ENCODE measurements at places on chromosomes 11 and 22.

DNA sequence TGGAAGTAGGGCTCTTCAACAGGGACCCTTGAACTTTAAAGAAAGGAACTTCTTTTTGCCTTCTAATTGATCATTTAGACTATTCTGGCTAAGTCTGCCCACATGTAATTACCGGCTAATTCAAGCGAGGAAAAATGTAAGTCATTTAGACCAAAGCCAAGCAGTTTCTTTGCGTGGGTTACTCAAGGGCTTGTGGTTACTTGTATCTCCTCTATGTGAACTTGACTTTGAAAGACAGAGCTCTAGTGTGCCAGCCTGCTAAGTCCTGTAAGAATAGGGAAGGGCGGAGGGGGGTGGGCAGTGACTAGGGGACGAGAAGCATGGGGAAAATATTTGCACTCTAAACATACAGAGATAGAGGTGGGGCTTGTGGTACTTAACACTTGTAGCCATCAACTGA lies 145.2 kb upstream of the TEAD1 start:
- H3K27ac ChIP-seq = no peak overlapping the region
- DNase-seq = no peak
- H3K36me3 ChIP-seq = peaks cover 20% of the 10 kb centered on the region
- H3K4me1 ChIP-seq = no peaks in the 10 kb centered on the region

DNA sequence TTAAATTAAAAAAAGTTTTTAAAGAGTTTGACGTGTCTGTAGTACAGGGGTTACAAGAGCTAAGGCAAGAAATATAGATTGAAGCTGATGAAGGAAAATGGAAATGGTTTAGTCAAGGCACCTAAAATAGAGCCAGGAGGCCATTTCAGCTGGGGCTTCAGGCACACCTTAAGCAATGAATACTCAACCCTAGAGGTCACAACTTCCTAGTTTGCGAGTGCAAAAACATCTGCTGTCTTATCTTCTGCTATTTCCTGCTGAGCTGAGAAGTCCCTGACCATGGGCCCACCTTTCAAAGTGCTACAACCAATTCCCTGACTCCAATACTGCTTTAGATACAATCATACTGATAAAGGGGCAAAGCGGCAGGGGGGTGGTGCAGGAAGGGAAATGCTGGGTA lies 87.4 kb downstream of the DLG2 start:
- no peak for DNase-seq
- no peak overlapping the region for H3K4me3 ChIP-seq
- H3K36me3 ChIP-seq = no peaks in the 10 kb centered on the region
- peaks cover 2% of the 10 kb centered on the region for H3K27me3 ChIP-seq

- peaks cover 1% of the 10 kb centered on the region for H3K27me3 ChIP-seq
- no peaks in the 10 kb centered on the region for H3K4me1 ChIP-seq
- no peak for DNase-seq
- no peaks in the 10 kb centered on the region for H3K36me3 ChIP-seq
Observed at GRCh38 chr22:27122574-27122973, 465.2 kb downstream of the MIAT start.

GRCh38 chr11:102240502-102240901 lies 76.8 kb upstream of the BIRC3 start:
- H3K27me3 ChIP-seq = peaks cover 3% of the 10 kb centered on the region
- no peak for DNase-seq
- no peaks in the 10 kb centered on the region for H3K4me1 ChIP-seq
- H3K27ac ChIP-seq = no peak overlapping the region
- no peaks in the 10 kb centered on the region for H3K36me3 ChIP-seq
- no peak overlapping the region for H3K4me3 ChIP-seq

DNA sequence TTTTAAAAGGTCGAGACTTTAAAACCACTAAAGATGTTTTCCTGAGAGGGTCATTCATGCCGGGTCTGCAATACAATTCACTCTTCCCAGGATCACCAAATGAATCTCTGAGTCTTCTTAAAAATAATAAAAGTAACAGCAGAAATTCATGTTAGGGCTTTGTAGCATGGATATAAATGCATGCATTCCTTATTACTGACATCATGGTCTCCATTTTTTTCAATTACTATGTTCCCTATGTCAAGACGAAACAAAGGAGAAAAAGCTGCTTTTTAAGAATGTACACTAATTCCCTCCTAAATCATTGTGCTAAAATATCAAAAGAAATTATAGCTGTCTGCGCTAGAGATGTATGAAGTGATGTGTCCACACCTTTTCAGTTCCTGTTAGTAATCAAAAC lies 789.9 kb upstream of the LRRC4C start:
- H3K27ac ChIP-seq = no peak overlapping the region
- H3K4me1 ChIP-seq = no peaks in the 10 kb centered on the region
- peaks cover 1% of the 10 kb centered on the region for H3K27me3 ChIP-seq
- DNase-seq = no peak

Data from endothelial cell (in vitro differentiated cells).